DND-41 (cell line): ENCODE measurements at places on chromosomes 12 and 14.

GRCh38 chr14:69287098-69288010 lies 27.4 kb downstream of the GALNT16 start:
- DNase-seq, result no peak

GRCh38 chr14:23183158-23183470 lies 346 bp downstream of the SLC7A8 start:
- no peak for DNase-seq

DNA sequence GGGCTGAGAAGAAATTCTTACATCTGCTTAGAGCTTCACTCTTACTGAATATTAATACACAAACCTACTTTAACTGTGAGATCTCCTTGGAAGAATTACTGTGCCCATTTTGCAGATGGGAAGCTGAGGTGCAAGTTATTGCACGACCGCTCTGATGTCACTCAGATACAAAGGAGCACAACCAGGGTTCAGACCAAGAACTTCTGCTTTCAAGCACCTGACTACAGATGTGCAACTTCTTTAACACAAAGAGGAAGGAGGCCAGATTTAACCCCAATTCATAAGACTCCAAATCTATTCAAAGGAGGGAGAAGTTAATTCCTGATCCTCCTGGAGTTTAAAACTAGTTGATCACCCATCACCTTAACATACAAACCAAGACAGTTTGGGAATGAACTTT lies 232.6 kb downstream of the VRK1 start:
- no peak for DNase-seq

GRCh38 chr12:101713930-101714329 lies 16.5 kb downstream of the CHPT1 start:
- no peak for DNase-seq

DNA sequence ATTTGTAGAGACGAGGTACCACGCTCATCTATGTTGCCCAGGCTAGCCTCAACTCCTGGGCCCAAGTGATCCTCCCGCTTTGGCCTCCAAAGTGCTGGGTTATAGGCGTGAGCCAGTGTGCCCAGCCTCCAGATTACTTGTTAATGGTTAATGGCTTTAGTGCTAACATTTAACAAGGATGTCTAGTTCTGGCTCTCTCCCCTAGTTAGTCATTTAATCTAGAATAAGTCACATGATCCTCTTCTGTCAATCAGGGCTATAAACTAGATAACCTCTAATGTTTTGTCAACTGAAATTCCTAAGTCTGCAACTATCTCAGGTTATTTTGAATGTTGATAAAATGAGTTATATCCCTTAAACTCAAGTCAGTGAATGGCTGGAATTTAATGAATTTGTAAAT lies 15.7 kb downstream of the ACTR6 start:
- no peak for DNase-seq

- no peak for DNase-seq
These were observed 3.5 kb downstream of the ALX1 start for GRCh38 chr12:85283560-85283959.

DNA sequence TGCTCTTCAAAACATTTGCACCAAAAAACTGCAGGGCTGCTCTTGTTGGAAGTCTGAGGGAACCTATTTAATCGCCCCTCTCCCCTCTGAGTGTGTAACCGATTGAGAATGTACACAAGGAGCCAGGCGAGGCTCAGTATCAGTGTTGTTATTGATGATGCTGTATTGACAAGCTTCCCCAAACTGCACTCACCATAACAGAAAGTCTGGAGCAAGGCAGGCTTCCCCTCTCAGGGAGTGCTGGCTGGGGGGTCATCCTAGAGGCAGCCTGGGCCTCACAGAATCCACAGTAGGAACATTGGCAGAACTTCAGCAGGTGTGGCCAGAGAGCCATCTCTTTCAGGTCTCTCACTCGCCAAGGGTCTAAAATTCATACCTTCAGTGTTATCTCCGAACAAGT lies 58.1 kb upstream of the TUNAR start:
- DNase-seq, result no peak
